ENCODE measurements at places on chromosomes 6 and 20.

DNA sequence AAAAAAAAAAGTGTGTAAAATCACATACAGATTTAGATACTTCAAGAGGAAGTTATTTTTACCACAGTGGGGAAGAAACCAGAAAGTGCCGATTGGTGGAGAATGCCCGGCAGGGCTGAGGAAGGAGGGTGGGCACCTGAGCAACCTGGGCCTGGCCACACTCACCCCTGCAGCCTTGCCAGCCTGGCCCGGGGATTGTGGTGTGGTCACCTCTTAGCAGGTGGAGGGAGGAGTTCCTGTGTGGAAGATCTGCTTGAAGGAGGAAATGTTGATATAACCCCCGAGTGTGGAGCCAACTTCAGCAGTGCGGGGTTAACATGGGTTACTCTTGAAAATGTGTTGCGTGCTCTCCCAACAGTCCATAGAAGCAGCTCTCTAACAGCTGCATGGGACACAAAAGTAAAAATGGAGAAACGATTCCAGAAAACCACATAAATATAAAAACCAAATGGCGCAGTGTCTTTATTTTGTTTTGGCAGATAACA, 14.7 kb downstream of the UST start:
- DNase-seq: peak; percentile 9

GRCh38 chr20:16501301-16501700, 71.9 kb downstream of the KIF16B start:
- no peak for DNase-seq

- DNase-seq: peak; percentile 77
These were observed 828 bp upstream of the SULF2 start for GRCh38 chr20:47785854-47786764.

- peak; percentile 82 for DNase-seq
These were observed 46.4 kb upstream of the SPDEF start for GRCh38 chr6:34602318-34603111.

DNA sequence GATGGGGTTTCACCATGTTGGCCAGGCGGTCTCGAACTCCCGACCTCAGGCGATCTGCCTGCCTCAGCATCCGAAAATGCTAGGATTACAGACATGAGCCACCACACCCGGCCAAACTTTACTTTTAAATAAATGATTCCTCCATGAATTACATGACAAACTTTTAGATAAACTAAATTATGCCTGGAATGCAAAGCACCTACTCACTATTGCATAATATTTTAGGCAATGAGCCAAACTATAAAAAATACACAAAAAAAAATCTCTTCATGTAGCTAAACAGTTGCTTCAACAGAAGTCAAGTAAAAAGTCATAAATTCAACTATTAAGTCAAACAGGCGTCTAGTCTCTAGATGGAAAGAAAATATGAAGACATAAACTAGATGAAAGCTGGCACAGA, 56.5 kb downstream of the PTPRK start:
- peak; percentile 26 for DNase-seq

DNA sequence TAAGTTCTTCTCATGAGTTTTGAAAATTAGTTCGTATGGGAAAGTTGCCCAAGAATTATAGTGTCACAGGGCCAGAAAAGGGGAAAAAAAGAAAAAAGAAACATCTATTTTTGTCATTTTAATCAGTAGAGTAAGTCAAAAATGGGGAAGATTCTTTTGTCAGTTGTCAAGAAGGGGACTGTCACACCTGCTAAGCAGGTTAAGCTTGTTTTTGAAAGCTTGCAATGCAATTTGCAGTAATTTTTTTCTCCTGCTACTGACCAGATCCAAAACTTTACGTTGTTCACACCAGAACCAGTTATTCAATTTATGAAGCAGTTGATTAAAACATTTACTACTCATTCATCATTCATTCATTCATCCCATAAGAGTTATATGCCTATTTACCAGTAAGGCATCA, 171.4 kb downstream of the SOX4 start:
- DNase-seq: no peak
